ENCODE measurements at places on chromosomes 5 and 9. TPM values are rescaled to one million over a fixed set of nuclear protein-coding genes. Genes with fewer than 3 reads are reported as not detected.

ECM2 gene
- total RNA-seq: not detected

GZMA gene
- 1,065 TPM for total RNA-seq

DEPDC1B gene
- total RNA-seq: 35.3 TPM

PCDHB6 gene
- not detected for total RNA-seq

SH3GL2 gene
- not detected for total RNA-seq

TAF11L5 gene
- not detected for total RNA-seq

PPP1R26 gene
- total RNA-seq: 0.18 TPM

C9orf50 gene
- total RNA-seq: not detected

DRD1 gene
- not detected for total RNA-seq

TAF1L gene
- not detected for total RNA-seq

STKLD1 gene
- 1.4 TPM for total RNA-seq

ARHGAP26 gene
- total RNA-seq: 38.9 TPM

ESM1 gene
- total RNA-seq: 0.21 TPM

PPP1R2B gene
- not detected for total RNA-seq

SPATA31C1 gene
- not detected for total RNA-seq

TDRD7 gene
- 10.3 TPM for total RNA-seq

SLC36A2 gene
- not detected for total RNA-seq

SYK gene
- 0.26 TPM for total RNA-seq

OTP gene
- total RNA-seq: not detected

FSTL4 gene
- total RNA-seq: not detected

RORB gene
- 0.33 TPM for total RNA-seq

ZNF484 gene
- total RNA-seq: 10.2 TPM

HK3 gene
- total RNA-seq: not detected

PCDHB3 gene
- not detected for total RNA-seq

COQ4 gene
- 41.1 TPM for total RNA-seq

SAPCD2 gene
- total RNA-seq: 40.1 TPM

ADAMTS2 gene
- total RNA-seq: not detected

GALNT10 gene
- 34.8 TPM for total RNA-seq

SPATA31D4 gene
- not detected for total RNA-seq

DND1 gene
- 2.9 TPM for total RNA-seq

PCDHA4 gene
- total RNA-seq: not detected

TSLP gene
- 0.40 TPM for total RNA-seq

SPACA9 gene
- 1.6 TPM for total RNA-seq

ARHGEF37 gene
- 0.37 TPM for total RNA-seq
